ENCODE measurements at places on chromosomes 12 and 14.

GRCh38 chr12:32402170-32402569 lies 2.8 kb downstream of the FGD4 start:
- no peak for DNase-seq

DNA sequence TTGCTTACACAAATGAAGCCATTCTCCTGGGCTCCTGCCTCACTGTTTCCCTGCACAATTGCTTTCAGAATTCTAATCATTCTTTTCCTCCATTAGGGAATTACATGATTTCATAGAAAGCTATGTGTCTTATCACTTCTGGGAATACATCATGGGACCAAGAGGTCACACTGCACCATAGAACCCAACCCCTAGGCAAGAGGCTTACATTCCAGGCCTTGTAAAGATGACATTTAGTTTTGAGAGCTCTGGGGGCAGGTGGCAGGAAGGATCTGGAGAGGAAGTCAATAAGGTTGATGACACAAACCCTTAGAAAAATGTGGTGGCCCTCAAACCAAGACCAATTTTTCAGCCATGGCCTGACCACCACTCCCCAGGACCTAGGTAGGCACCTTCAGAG lies 57.1 kb downstream of the NUAK1 start:
- DNase-seq = no peak

- no peak for DNase-seq
Measured at GRCh38 chr12:115261691-115262398, 577.9 kb upstream of the TBX3 start.

GRCh38 chr12:88562846-88563582 lies 17.3 kb downstream of the KITLG start:
- DNase-seq = no peak

DNA sequence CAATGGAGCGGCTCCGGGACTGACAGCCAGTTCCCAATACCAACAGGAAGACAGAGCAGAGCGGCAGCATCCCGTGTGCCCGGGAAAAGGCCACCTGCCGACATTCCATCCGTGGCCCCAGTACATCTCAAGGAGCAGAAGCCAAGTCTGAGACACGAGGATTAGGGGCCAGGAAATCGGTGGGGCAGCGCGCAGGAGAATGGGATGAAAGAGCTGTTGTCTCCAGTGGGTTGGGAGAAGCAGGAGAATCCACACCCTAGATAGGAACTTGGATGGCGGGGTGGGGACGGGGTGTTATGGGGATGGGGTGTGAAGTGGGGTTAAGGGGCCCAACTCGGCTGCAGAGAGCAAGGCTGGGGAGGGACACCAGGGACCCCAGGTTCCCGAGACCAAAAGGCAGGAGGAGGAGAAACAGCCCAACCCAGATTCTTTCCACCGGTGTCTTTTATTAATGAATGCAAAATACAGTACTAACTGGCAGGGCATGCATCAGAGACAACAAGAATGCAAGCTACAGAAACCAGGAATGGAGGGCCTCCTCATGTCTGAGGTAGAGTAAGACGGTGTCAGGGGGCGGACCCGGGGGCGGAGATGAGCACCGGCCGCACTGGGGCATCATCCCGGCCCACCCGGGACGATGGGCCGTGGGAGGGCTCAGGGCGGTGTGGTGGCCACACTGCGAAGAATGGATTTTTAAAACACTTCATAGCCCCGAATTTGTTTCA lies 50.3 kb downstream of the BEGAIN start:
- DNase-seq = no peak

- no peak for DNase-seq
Measured at GRCh38 chr14:100400115-100400514, 77.0 kb downstream of the SLC25A47 start.

GRCh38 chr12:61713121-61713520 lies 547.1 kb upstream of the USP15 start:
- DNase-seq = no peak

GRCh38 chr12:21828136-21828775 lies 53.8 kb upstream of the KCNJ8 start:
- DNase-seq = no peak

DNA sequence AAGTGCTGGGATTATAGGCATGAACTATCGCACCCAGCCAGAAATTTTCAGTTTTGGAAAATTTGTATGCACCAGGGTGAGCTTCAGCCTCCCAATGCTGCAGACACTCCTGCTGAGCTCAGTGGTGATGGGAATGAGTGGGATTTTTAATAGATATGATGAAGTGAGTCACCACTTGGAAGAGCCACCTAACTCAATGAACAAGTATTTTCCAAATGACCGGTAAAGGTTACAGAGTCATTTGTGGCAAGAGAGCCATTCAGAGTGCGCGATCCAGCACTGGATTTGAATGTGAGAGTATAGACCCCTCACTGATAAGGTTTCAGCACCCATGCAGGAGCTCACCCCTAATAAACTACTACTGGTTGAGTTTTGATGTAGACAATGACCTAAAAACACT lies 100.7 kb downstream of the PPP2R5C start:
- DNase-seq = no peak

DNA sequence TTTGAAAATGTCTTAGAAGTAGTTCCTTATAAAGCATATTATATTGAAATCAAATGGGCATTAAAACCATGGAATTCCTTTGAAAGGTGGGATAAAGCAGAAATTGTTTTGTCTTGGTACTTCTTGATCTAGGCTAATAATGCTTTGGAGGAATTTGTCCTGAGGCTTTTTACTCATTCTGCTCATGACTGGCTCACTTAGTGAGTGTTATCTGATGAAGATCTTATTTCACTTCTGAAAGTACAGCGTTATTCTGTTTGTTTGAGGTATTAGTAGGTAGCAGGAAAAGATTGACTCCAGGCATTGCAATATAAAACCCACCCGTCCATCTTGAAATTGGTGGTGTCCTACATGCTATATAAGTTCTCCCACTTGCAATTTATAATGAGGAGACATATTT lies 5.5 kb downstream of the C12orf71 start:
- DNase-seq = no peak

GRCh38 chr12:38629064-38629463 lies 276.3 kb downstream of the CPNE8 start:
- DNase-seq = no peak

DNA sequence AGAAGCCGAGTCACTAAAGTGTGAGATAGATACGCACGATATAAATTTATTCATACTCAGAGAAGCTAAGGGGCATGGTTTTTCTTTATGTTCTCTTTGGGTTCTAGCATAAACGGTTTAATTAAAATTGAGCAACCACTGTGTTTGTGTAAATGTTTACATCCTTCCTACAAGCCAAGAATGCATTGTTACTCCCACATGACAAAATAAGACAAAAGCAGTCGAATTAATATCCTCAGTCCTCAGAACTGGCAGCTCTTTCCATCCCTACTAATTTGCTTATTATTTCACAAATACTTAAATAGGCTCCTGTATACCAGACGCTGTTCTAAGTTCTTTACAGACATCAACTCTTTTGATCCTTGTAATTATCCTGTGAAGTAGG lies 32.0 kb downstream of the SSPN start:
- DNase-seq = no peak

DNA sequence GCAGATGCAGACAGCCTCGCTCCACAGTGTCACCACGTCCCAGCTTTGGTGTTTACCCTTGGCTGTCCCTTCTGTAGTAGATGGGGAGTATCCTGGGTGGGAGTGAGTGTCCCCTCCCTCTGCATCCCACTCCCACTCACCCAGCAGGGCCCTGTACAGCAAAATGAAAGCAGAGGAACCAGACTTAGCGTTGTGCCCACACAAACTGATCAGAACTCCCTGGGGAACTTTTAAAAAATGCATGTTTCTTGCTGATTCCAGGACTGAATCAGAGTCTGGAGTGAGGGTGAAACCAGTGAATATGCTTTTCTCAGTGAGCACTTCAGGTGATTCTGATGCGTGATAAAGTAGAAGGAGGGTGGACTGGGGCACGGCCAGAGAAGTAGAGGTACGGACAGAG lies 2.9 kb downstream of the ACVRL1 start:
- DNase-seq = no peak

DNA sequence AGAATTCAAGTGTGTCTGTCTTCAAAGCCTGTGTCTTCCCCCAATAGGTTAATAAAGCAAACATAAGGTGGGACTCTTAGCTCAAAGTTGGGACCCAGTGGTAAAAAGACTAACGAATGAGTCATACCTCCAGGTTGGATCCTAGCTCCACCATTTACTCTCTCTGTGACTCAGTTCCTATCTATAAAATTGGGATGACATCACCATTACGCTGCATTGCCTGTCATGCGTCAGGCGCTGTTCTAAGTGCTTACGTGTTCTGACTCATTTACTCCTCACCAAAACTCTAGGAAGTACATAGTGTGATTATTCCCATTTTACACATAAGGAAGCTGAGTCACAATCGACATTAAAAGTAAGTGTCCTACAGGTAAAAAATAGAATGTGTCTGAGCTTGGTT lies 915.8 kb downstream of the VRK1 start:
- no peak for DNase-seq

- DNase-seq = no peak
Measured at GRCh38 chr12:104938371-104938770, 19.7 kb downstream of the SLC41A2 start.

GRCh38 chr14:75990297-75990696 lies 4.7 kb downstream of the IFT43 start:
- DNase-seq = no peak

- no peak for DNase-seq
Measured at GRCh38 chr12:65093606-65094005, 27.5 kb downstream of the WIF1 start.

DNA sequence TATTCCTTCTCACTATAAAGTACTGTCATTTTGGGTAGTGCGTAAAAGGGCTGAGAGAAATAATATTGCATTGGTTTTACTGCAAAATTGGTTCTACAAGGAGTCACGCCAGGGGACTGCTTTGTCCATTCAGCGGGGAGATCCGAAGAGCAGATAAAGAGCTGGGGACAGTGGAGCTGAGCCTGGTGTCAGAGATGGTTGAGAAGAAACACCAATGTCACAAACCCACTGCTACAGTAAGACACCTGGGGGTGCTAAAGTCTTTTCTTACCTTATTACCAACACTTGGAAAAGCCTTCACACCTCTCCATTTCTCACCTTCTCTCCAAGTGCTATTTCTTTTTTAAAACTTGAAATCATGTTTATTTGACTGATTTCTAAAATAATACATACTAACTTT lies 14.1 kb downstream of the IL31 start:
- DNase-seq = no peak

- no peak for DNase-seq
Measured at GRCh38 chr12:32944195-32944594, 47.6 kb upstream of the PKP2 start.

DNA sequence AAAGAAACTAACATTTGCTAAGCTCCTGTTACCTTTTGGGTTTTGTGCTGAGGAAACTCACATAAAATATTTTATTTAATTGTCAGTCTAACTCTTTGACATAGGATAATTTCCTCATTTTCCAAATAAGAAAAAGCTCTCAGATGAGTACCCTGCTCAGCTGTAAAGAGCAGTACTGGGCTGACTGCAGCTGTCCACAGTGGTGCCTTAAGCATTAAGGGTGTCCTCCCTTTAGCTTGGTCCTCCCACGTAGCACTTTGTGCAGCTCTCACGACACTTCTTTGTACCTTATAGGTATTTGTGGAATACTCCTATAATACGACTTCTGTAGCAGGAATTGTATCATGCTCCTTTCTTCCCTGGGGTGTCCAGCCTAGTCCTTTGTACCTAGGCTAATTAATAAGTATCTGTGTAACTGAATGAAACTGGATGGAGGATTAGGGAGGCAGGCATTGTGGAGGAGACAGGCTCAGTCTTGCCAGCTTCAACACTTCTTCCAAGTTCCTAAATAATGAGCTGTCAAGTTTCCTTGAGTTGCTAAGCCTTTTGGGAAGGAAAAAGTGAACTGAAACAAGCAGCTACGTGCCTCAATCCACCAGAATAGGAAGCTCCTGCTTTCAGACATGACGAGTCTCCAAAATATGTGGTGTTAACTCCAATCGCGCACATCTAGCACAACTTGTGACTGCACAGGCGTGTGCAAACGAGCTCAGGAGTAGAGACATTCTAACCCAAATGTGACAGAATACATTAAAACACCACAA lies 123.0 kb downstream of the SLC38A4 start:
- DNase-seq = peak; percentile 6

DNA sequence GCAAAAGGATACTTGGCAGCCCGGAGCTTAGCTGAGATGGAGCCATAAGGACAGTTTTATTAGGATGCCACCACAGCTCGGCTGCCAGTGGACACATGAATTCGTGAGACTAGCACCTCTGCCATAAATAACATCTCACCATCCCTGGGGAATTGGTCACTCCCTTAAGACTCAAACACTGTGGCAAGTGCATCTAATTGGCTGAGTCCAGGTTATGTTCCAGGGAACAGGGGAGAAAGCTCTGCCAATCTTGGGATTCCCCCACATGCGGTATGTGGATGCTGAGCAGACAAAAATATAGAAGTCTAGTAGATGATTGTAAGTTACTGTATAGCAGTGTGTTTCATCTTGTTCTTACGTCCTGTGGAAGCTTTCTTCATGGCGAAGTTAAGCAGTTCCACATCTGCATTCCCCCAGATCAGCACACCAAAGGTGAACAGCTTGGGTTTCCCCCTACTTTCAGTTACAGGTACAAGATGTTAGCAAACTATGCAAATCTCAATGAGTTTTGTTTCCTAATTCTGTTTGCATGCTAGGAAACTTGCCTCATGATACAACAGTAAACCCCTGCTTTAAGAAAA lies 131.1 kb downstream of the ETV6 start:
- no peak for DNase-seq

- DNase-seq = peak; percentile 60
Measured at GRCh38 chr14:52015411-52016030, 26.2 kb downstream of the RTRAF start.

DNA sequence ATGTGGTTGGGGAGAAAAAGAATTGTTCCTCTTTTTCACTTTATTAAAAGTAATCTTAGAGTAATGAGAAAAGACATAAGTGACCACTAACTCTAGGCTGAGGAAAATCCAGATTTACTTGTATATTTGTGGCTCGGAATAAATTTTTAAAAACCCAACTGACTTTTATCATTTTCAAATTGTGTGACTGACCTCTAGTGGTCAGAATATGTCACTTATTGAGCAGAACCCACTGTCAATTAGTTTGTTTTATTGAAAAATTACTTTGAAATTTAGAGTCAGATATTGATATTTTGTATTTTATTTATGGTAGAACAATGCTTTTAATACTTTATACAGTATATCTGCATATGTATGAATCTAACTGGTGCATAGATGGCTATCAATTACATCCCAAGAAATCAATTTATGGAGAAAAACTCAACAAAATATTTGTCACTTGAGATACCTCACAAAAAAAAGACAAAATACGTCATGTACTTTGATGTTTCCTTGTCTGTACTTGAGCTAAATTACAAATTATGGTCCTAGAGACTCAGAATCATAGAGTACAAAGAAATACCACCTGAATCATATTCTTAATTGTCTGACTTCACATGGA lies 229.4 kb downstream of the CNTN1 start:
- peak; percentile 33 for DNase-seq

DNA sequence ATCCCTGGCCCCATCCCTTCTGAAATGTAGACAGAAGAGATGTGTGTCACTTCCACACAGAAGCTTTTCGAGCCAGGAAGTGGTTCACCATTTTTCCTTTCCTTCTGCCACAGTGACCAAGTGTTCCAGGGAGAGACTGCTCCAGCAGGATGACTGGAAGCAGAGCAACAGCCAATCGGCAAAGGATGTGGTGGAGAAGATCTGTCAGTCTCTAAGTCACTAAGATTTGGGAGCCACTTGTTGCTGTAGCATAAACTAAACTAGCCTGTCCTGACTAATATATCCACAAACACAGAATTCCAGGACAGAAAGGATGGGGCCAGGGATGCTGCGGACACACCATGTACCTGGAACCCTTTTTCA lies 42.9 kb downstream of the DUSP6 start:
- no peak for DNase-seq
